Skeletal muscle cell (primary cell): ENCODE measurements at places on chromosomes 16 and 17.

DNA sequence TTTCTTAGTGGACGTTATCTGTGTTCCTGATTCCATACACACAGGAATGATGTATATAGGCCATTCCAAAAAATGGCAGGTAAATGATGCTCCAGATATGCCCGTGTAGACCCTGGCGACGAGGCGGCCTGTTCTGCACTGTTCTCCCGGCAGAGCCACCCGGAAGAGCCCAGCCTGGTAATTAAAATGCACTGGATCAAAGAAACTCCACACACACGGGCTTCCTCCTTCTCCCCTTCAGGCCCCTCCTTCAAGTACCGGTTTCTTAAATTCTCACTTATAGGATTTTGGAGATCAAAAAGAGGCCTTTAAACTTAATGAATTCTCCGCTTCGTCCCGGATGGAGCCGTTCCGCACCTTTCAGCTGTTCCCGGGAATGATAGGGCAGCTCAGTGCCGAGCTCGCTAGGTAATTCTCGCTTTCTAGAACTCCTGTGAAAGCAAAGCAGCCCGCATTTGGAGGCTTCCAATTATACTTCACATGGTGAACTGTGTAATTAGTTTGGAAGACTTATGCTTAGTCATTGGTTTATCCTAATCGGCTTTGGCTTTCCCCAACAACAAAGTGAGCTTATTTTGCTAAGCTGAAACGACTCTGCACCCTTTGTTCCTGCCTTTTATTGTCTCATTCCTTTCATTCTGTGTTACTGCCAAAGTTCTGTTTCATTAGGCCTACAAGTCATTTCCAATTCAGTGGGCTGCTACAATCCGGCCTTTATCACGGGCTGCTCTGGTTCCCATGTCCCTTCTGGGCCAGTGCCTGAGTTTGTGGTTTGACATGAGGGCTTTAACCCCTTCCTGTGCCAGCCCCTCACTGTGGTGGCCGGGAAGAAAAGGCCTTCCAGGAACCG is 150.0 kb downstream of the MSI2 start:
- DNase-seq = no peak

DNA sequence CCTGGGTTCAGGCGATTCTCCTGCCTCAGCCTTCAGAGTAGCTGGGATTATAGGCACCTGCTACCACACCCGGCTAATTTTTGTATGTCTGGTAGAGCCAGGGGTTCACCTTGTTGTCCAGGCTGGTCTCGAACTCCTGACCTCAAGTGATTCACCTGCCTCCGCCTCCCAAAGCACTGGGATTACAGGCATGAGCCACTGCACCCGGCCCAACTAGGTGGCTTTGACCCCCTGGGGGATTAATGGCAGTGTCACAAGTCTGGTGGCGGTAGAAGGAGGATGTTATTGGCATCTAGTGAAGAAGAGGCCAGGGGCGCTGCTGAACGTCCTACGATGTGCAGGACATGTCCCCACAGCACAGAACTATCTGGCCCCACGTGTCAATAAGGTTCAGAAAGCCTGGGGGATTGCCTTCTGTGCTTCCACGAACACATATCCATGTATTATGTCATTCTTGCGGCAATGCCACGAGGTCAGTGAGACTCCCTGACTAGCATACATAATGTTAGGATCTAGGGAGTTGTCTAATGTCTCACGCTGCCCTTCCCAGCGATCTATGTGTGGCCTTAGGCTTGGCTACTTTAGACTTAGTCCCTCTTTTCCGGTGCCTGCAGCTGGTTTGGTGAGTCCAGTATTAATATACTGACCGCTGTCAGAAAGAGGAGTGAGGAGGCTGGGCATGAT is 75.8 kb downstream of the ABCC6 start:
- no peak for DNase-seq

DNA sequence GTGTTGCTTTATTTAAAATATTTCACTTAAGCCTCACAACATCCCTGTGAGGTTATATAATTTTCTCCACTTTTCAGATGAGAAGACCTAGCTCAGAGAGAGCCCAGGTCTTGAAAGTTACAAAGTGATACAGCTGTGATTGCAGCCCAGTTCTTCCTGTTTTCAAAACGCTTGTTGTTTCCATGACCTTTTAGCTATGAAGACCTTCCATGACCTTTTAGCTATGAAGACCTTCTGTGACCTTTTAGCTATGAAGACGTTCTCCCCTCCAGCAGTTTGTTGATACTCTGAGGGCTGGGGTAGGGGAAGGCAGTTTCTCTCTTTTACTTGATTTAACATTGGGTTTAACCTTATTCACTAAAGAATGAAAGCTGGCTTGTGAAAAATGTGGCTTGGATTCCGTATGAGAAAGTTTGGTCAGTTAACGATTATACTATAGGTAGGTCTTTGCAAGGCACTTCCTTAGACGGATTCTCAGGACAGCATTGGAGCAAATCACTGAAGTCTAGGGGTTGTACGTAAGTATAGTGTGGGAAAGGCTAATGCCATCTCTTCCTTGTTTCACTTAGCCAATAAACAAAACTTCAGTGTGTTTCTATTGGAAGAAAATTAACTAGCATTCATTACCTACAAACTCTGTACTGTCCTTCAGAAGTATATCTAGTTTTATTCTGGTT is 20.7 kb downstream of the PHKB start:
- DNase-seq = no peak

DNA sequence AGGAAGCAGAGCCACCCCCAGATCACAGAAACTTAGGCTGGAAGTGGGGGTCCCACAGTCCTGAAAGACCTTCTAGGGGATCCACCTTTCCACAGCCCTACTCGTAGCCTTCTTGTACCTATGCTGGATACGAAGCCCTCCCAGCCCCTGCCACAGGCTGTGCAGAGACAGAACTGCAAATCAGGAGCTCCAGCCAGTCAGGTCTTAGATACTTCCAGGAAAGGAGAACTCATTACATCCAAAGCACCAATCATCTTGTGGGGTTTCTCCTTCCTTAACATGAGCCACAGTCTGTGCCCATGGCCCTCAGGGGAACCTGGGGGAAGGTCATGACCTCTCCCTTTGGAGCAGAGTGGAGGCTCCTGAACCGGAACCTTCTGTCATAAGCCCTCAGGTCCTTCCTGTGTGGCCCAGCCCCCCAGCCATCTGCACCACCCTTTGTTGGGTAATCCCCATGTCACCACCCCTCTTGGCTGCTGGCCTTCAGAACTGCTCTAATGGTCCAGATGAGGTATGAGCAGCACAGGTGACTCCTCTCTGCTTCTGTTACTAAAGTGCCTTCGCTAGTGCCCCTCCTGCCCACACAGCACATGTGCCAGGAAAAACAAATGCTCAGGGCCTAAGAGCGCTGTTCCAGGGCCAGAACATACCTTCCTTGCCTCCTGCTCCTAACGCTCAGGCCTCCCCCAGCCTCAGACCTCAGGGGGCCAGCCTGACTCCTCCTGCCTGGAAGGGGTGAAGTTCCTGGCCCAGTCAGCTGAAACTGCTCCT is 14.6 kb downstream of the SRCIN1 start:
- DNase-seq = no peak

DNA sequence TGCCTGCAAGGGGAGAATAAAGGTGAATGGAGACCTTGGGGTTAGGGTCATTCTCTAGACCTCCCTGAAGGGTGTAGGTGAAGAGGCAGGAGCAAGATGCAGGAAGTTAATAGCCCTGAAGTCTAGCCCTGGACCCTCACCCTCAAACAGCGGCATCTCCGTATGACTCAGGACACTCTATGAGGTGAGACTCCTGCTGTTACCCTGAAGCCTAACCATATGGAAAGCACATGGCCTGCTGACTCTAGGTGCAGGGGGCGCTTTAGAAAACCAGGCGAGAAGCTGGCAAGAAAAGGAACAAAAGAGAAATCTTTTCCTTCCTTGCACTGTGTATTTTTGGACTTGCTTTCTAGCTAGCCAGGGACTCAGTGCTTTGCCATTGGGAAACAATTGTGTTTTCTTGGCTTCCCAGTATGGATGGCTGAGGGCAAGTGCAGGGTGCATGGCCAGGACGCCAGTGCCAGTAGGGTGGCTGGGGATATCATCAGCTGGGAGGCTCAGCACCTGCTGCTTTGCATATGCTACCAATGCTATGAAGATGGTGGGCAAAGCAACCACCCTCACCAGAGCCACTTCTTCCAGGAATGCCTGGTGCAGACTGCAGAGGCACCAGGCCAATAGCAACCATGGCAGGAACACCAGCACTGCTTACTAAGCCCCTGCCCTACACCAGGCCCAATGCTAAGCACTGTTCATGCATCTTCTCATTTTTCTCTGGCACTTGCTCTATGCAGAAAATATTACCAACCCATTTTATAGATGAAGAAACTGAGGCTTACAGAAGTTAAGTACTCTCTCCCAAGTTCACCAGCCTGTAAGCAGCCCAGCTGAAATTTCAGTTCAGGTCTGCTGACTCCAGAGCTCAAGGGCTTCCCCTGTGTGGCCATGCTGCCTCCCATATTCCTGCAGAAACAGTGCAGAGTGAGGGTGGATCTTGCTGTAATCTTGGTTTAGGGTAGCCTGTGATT is 425.1 kb downstream of the SLC39A11 start:
- DNase-seq = no peak

DNA sequence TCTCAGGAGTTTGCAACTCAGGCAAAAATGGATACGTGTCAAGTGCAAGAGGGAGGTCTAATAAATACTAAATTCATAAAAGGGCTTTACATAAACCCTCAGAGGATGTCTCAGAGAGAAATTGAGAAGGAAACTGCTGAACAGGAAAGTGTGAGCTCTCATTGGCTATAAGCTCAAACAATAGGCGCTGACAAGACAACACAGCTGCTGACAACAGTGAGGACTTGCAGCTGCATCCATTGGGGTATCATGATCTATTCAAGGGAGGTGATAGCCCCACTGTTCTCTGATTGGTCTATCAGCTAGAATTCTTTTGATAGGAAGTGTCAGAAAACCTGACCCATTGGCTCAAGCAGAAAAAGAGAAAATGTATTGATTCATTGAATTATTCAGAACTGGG is 187.2 kb downstream of the CBLN1 start:
- no peak for DNase-seq

DNA sequence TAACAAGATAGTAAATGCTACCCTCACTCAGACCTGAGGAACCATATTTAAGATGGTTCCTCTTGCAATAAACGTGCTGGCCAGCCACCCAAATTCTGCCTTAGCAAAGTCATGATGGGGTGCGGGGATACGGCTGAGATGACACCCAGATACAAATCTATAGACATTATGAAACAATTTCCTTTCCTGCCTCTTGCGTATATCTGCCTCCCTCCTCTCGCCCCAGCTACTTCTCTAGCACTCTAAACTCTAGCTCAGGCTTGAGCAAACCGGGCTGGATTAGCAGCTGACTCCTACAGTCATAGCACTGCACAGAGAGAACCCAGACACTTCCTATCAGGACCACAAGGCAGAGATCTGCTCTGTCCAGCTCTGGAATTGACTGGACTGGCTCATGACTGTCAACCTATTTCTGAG is 22.3 kb downstream of the CD300LF start:
- DNase-seq = no peak

- no peak for DNase-seq
Observed at GRCh38 chr16:3548859-3549258, 28.3 kb downstream of the NLRC3 start.

DNA sequence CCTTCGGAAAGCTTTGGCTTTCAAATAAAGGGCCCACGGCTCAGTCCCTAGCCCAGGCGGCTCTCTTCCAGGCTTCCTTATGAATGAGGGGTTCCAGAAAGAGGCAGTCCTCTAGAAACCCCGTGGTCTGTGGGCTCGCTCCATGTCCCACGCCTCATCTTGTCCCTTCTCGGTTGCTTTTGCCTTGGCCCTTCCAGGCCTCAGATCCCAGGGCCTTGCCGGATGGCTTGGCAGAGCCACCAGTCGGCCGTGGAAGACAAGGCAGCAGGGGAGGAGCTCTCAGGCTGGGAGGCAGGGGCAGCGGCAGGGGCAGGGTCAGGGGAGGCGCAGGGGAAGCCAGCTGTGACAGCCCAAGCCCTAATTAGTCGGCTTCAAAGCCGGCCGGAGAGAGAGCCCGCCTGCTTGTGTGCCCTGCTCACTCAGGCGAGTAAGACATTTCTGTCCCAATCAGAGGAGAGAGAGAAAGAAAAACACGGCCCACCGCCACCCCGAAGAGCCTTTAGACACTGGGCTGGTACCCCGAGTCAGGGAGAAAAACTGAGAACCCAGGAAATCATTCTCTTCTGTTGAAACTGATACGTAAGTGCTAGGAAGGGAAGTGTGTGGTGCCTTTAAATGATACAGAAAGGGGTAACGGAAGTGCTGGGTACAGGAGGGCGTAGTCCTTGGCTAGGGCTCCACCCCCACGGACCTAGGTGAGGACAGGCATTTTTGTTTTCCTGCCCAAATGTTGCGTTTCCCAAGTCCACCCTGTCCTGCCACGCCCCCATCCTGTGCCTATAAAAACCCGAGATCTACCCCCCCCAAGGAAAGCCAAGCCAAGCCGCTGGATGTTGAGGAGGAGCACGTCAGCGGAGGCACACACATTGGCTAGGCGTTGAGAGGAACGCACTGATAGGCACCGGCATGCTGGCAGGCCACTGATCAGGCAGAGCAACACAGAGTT is 27.8 kb upstream of the MEIOC start:
- DNase-seq = no peak

DNA sequence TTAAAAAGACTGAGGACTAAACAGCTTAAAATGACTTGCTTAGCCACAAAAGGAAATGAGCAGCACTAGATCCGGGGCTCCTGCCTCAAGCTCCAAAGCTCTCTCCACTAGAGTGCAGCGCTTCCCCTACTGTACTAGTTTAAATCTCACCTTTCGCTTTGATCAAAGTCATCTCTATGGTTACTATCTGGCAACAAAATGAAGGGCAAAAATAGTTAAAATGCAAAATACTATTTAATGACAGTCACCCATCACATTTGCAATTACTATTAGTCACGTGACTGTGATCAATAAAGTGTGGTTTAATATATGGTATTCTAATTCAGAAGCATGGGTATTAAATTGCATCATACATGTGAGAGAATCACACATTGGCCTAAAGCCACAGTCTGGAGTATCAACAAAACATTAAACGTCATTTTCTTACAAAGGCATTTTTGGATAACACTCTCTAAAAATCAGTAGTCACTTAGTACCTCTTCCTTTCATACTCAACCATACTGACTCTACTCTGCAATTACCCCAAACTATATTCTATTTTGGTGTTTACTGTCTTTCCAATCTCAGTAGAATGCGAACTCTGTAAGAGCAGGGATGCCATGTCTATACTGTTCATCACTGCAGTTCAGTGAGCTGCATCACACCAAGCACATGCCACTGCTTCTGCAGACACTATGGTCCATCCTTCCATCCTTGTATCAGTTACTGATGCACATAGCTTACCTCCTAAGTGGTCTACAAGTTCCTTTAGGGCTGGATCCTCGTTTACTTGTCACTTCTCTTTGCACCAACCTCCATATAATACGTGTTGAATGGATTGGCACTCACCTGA is 6.2 kb downstream of the PSMD12 start:
- DNase-seq = no peak

DNA sequence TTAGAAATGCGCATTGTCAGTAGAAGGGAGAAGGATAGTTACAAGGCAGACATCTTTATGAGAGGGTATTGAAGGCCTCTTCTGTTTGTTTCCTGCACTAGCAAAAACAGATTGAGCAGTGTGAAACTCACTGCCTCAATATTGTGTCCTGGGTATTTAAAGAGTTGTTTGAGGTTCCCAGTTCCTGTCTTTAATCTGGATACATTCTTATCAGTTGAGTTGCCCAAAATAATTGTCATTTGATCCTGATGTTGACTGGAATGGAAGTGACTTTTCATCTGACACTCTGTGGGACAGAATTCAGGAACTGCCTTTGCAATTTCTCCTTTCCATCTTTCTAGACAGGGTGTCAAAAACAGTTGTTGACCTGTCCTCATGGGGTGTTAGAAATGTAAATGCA is 1.7 kb downstream of the ATP6V0A1 start:
- DNase-seq = no peak

GRCh38 chr16:2370721-2371120 is 30.2 kb upstream of the ABCA3 start:
- DNase-seq = no peak

- no peak for DNase-seq
Observed at GRCh38 chr16:46787909-46788308, 39.8 kb upstream of the MYLK3 start.
